ENCODE measurements at places on chromosomes 5 and 9.

DNA sequence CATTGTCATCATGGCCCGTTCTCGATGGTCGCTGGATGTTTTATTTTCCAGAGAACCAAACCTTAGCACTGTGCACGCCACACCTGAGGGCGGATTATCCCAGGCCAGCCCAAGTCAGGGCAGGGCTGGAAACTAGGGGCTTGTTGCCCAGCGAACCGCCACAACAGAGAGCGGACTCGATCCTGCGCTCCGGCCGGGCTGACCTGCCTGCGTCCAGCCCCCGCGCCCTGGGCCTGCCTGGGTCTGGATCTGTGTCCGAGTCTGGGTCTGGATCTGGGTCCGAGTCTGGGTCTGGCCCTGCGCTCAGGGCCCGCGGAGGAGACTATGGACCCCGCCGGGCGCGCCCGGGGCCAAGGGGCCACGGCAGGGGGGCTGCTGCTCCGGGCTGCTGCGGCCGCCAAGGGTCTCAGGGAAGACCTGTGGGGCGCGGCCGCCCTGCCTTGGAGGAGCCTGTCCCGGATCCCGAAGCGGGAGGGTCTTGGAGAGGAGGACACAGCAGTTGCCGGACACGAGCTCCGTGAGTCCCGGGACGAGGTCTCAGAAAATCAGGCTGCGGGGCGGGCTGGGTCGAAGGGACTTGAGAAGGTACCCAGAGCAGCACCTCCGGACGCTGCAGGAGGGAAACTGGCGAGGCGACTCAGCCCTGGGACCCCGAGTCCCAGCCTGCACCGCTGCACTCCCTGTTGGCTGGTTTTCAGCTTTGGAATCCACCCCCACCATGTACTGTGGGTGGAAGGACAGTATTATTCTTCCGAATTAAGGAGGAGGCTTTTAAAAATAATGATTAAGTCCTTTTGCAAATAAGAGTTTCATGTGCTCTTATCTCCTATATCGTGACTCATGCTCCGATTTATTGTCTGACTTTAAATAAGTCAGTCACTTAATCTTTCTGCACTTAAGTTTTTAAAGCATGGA lies at the start of gene ANKDD1B:
ANKDD1B (plus strand) TSS at position 143 of the 915 bp plus-strand sequence; CDS start at position 325, 182 bp downstream.
- no peak for DNase-seq

GRCh38 chr5:3858524-3858923 lies 262.9 kb downstream of the IRX1 start:
- DNase-seq, result no peak

- no peak for DNase-seq
Measured at GRCh38 chr5:134248256-134248655, 22.4 kb upstream of the PPP2CA start.

DNA sequence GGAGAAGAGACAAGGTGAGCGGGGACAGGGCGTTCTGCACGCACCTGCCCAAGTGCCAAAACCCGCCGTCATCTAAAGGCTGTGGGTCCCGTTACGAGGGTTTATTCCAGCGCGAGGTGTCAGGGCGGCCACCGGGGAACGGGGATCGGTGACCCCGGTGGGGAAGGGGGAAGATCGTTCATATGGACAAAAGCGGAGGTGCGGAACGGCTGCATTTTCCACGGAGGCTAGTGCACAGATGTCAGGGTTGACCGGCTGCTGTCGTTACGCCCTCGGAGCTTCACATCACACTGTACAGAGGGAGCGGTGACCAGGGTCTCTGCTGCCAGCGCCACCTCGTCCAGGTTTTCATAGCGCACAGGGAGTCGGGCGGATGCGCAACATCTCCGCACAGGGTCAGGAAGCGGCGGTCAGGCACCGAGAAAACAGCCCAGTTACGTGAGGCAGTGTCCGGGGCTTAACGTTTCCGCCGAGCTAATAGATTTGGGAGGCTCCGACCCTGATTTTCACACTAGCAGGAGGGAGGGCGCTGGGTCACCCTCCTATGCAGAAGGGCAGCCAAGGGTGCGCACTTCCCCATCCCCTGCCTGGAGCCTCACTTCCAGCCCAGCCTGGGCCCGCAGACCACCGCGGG lies 13.5 kb downstream of the BTNL9 start:
- no peak for DNase-seq

GRCh38 chr5:165521816-165522610 lies 2016.6 kb downstream of the MAT2B start:
- DNase-seq, result no peak

GRCh38 chr9:103627731-103628130 lies 466.4 kb upstream of the SMC2 start:
- no peak for DNase-seq

DNA sequence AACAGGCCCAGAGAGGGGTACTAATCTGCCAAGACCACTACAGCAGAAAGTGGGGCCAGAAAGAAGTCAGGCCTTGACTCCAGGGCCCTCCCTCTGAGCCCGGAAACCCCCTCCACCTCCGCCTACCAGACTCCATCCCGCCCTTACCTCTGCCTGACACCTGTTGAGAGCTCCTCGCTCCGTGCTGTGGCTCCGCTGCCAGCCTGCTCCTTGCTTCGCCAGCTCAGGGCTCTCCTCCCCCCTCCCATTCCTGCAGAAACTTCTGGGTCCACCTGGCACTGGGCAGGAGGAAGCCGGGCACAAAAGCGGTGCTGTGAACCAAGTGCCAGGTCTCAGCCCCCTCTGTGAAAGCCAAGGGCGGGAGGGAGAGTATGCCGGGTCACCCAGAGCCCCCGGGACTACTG lies 6.4 kb upstream of the ST6GALNAC6 start:
- DNase-seq, result no peak

- DNase-seq, result no peak
Measured at GRCh38 chr9:105357937-105358336, 89.9 kb upstream of the FSD1L start.
